ENCODE measurements at places on chromosomes 13 and 19. TPM values are rescaled to one million over a fixed set of nuclear protein-coding genes. Genes with fewer than 3 reads are reported as not detected.

Gene STOML3
- 0.36 TPM for total RNA-seq

Gene UNC13A
- total RNA-seq = 27.4 TPM

Gene CLEC17A
- not detected for total RNA-seq

Gene OVOL3
- not detected for total RNA-seq

Gene HCST
- not detected for total RNA-seq

Gene GRIN2D
- 4.6 TPM for total RNA-seq

Gene S1PR4
- not detected for total RNA-seq

Gene ZNF728
- not detected for total RNA-seq

Gene RDH8
- total RNA-seq = not detected

Gene ZNF560
- 0.36 TPM for total RNA-seq

Gene FRY
- 76.3 TPM for total RNA-seq

Gene MRI1
- 22.1 TPM for total RNA-seq

Gene LYPD5
- total RNA-seq = 2.6 TPM

Gene EFNB2
- 26.0 TPM for total RNA-seq

Gene CCL25
- total RNA-seq = not detected

Gene KLK10
- 1.3 TPM for total RNA-seq

Gene FFAR3
- not detected for total RNA-seq

Gene ZNF738
- total RNA-seq = 35.7 TPM

Gene MARK4
- 19.1 TPM for total RNA-seq

Gene PLIN5
- 2.3 TPM for total RNA-seq

Gene KANK3
- total RNA-seq = 4.5 TPM

Gene ZNF541
- 0.91 TPM for total RNA-seq

Gene ATP12A
- total RNA-seq = 0.36 TPM

Gene KIRREL2
- 5.3 TPM for total RNA-seq

Gene PRR12
- 5.2 TPM for total RNA-seq

Gene KCTD12
- total RNA-seq = 211 TPM

Gene CYP4F12
- total RNA-seq = 0.45 TPM

Gene DCT
- 1.5 TPM for total RNA-seq

Gene PDE4A
- total RNA-seq = 3.3 TPM

Gene OR4F17
- total RNA-seq = not detected

Gene SMIM24
- 0.27 TPM for total RNA-seq

Gene THOP1
- total RNA-seq = 29.7 TPM

Gene SOX1
- 6.9 TPM for total RNA-seq

Gene SEMA6B
- 21.4 TPM for total RNA-seq

Gene ADPRHL1
- total RNA-seq = 5.0 TPM

Gene PSG2
- not detected for total RNA-seq

Gene ASF1B
- total RNA-seq = 4.4 TPM

Gene OR7D2
- total RNA-seq = not detected

Gene FXYD1
- 1.5 TPM for total RNA-seq

Gene CLDN10
- 6.6 TPM for total RNA-seq

Gene TUBGCP3
- total RNA-seq = 45.8 TPM

Gene GDF15
- total RNA-seq = 0.36 TPM

Gene ZNF229
- total RNA-seq = 25.1 TPM

Gene ZNF20
- total RNA-seq = 8.7 TPM

Gene WDR87
- total RNA-seq = not detected

Gene WTIP
- 9.5 TPM for total RNA-seq

Gene ICAM1
- 2.7 TPM for total RNA-seq

Gene ZNF225
- total RNA-seq = 9.8 TPM
